ENCODE measurements at places on chromosomes 3 and 15. TPM values are rescaled to one million over a fixed set of nuclear protein-coding genes. Genes with fewer than 3 reads are reported as not detected.

DNA sequence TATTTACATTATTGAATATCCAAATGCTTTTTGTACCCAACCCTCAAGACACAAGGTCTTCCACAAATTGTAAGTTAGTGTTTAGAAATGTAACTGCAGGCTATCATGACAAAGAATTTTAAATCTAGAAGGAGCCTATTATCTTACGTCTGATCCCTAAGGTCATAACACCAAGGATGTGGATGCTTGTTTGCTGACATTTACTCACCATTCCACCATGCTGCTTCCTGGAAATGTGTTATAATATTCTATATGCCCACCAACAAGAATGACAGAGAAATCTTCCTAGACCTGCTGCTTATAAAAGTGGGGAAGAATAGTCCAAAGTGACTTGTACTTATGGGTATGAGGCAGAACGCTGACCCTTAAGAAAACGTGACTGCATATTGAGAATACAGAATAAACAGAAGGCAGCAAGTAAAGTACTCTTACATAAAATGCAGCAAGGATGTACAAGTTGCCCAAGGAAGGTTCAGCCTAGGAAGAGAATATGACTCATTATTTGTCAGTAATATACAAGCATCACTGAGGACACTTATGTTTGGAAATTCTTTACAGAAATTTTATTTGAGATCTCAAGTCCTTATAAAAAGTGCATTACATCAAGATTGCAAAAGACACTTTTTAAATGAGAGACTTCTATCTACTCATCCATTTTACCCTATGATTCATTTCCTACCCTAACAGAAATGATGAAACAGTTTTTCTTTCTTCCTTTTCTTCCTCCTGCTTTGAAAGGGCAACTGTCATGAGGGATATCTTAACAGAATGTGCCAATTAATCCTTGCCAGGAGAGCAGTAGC lies 59.6 kb downstream of the ESYT3 start:
- DNase-seq = no peak
- no peak overlapping the region for H3K27ac ChIP-seq
- H3K36me3 ChIP-seq = no peaks in the 10 kb centered on the region
- no peak overlapping the region for H3K4me3 ChIP-seq

GRCh38 chr3:149378478-149379309 lies 1.2 kb upstream of the TM4SF1 start:
- no peak overlapping the region for H3K27ac ChIP-seq
- no peak for DNase-seq
- H3K27me3 ChIP-seq = no peaks in the 10 kb centered on the region
- H3K4me1 ChIP-seq = no peaks in the 10 kb centered on the region
- H3K4me3 ChIP-seq = no peak overlapping the region
- H3K36me3 ChIP-seq = no peaks in the 10 kb centered on the region

- H3K36me3 ChIP-seq = no peaks in the 10 kb centered on the region
- H3K4me3 ChIP-seq = no peak overlapping the region
- no peaks in the 10 kb centered on the region for H3K27me3 ChIP-seq
- H3K27ac ChIP-seq = no peak overlapping the region
These were observed 38.7 kb upstream of the ASB14 start for GRCh38 chr3:57331078-57331610.

DNA sequence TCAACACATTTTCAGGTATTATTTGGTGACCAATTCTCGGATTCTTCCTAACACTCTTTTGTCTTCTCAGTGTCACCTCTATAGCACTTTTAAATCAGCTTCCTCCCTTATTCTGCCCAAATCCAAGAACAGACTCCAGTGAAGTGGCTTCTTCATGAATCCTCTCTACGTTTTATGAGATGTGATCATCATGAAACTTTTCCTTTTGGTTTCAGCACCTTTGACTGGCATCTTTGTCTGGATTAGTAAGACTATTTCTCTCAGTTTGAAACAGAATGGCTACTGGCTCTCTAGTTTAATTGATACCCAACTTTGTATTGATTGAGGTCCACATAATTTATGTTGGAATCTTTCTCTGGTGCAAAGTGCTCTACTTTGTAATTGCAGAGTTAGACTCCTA lies 45.6 kb downstream of the CMC1 start:
- no peaks in the 10 kb centered on the region for H3K27me3 ChIP-seq
- no peak for DNase-seq
- H3K4me3 ChIP-seq = no peak overlapping the region
- no peaks in the 10 kb centered on the region for H3K4me1 ChIP-seq

- no peak overlapping the region for H3K4me3 ChIP-seq
- no peak overlapping the region for H3K27ac ChIP-seq
- H3K36me3 ChIP-seq = no peaks in the 10 kb centered on the region
- H3K4me1 ChIP-seq = 0 out of 2 replicates have a peak, but pooled peaks cover 4% of the 10 kb centered on the region
- no peak for DNase-seq
These were observed 11.0 kb upstream of the RAB7A start for GRCh38 chr3:128714887-128715491.

GRCh38 chr15:96959501-96959900 lies 629.0 kb downstream of the NR2F2 start:
- no peak for DNase-seq
- H3K4me1 ChIP-seq = no peaks in the 10 kb centered on the region
- no peak overlapping the region for H3K4me3 ChIP-seq
- no peak overlapping the region for H3K27ac ChIP-seq
- no peaks in the 10 kb centered on the region for H3K36me3 ChIP-seq

DNA sequence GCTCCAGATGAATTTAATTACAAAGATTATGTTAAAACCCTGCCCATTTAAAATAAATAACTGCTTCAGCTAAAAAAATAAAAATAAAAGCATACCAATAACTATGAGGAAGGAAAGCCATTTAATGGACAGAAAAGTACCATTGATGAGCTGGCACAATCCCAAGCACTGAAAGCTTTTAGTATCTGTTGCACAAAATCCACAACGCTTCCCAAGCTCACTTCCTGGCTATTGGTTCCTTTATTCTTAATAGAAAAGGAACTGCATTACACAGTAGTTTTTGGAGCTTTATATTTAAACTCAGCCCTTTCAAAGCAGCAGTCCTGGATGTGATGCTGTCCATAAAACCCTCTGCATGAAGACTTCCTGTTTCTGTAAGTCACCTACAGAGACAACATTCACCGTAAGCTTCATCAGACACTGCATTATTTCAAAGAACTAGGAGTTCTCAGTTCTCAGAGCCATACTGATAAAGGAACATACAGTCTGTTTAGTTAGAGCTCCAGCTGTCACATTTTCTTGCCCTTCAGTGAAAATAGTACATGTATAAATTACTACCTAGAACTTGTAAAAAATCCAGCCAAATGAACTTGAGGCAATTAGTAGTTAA lies 81.5 kb downstream of the CSNK1G1 start:
- DNase-seq = no peak
- H3K27ac ChIP-seq = no peak overlapping the region
- H3K4me3 ChIP-seq = no peak overlapping the region
- peaks cover 4% of the 10 kb centered on the region for H3K36me3 ChIP-seq
- no peaks in the 10 kb centered on the region for H3K4me1 ChIP-seq
- no peaks in the 10 kb centered on the region for H3K27me3 ChIP-seq

- H3K36me3 ChIP-seq = no peaks in the 10 kb centered on the region
- no peak overlapping the region for H3K4me3 ChIP-seq
- no peak for DNase-seq
- H3K27me3 ChIP-seq = no peaks in the 10 kb centered on the region
- no peak overlapping the region for H3K27ac ChIP-seq
- H3K4me1 ChIP-seq = no peaks in the 10 kb centered on the region
These were observed 48.7 kb upstream of the SKOR1 start for GRCh38 chr15:67776600-67776999.

DNA sequence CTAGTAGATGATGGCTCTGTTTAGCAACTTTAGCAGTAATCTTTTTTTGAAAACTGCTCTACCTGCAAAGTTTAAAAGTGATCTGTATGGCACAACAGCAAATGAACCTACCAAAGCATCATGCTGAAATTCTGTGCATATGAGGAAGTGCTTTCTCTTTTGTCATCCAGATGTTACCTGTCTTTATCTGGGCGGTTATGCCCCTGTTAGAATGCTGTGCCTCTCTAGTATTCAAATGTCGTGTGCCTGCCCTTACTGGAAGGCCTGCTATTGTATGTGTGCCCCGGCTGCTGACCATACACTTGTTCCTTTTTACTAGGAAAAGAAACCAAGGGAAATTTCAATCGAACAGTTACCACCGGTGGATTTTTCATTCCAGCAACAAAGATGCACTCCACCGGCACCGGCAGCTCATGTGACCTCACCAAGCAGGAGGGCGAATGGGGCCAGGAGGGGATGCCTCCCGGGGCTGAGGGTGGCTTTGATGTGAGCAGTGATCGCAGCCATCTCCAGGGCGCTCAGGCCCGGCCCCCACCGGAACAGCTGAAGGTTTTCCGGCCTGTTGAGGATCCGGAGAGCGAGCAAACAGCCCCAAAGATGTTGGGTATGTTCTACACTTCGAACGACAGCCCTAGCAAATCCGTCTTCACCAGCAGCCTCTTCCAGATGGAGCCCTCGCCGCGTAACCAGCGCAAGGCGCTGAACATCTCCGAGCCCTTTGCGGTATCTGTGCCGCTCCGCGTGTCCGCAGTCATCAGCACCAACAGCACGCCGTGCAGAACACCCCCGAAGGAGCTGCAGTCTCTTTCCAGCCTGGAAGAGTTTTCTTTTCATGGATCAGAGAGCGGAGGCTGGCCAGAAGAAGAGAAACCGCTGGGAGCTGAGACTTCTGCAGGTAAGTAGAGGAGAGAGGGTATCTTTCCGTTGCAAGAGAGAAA lies 61.6 kb downstream of the TMEM39A start:
- H3K4me1 ChIP-seq = peaks cover 29% of the 10 kb centered on the region
- no peak overlapping the region for H3K4me3 ChIP-seq
- DNase-seq = peak; percentile 26
- peaks cover 20% of the 10 kb centered on the region for H3K36me3 ChIP-seq
- no peaks in the 10 kb centered on the region for H3K27me3 ChIP-seq

- no peak overlapping the region for H3K4me3 ChIP-seq
- H3K27ac ChIP-seq = no peak overlapping the region
- no peaks in the 10 kb centered on the region for H3K4me1 ChIP-seq
- DNase-seq = no peak
- H3K36me3 ChIP-seq = no peaks in the 10 kb centered on the region
- no peaks in the 10 kb centered on the region for H3K27me3 ChIP-seq
These were observed 11.1 kb upstream of the RPP25 start for GRCh38 chr15:74967670-74968069.

- H3K27me3 ChIP-seq = no peaks in the 10 kb centered on the region
- H3K4me1 ChIP-seq = peaks cover 7% of the 10 kb centered on the region
- DNase-seq = no peak
- H3K27ac ChIP-seq = peak overlapping the region; percentile 94
- H3K36me3 ChIP-seq = peaks cover 15% of the 10 kb centered on the region
These were observed 426 bp downstream of the CBLB start for GRCh38 chr3:105868431-105868741.

- DNase-seq = no peak
- no peaks in the 10 kb centered on the region for H3K27me3 ChIP-seq
- no peak overlapping the region for H3K27ac ChIP-seq
- no peak overlapping the region for H3K4me3 ChIP-seq
These were observed 14.2 kb downstream of the OXNAD1 start for GRCh38 chr3:16279010-16279801.

The GOLGA8R gene
- polyA plus RNA-seq = not detected

The GOLGA6B gene
- polyA plus RNA-seq = not detected

The ERICH6 gene
- polyA plus RNA-seq = not detected

Data from GM12878 (cell line).